ENCODE measurements at places on chromosomes 7 and 10.

DNA sequence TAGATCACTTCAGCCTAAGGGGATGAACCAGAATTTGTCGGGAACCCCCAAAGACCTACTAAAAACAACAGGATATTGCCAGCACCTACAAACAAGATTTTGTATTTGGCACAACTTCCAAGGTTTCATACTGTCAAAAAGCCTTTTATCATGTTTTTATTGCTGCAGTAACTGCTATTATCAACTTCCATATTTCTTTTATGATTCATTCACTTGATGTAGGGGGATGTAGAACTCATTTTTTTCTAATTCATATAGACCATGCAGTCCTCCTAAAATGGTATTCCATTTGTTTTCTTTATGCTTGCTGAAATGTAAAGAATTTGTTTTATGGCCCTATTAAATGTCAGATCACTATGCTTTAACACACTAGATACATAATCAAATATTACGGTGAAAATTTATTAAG, 30.0 kb upstream of the WNT16 start:
- DNase-seq, result no peak

DNA sequence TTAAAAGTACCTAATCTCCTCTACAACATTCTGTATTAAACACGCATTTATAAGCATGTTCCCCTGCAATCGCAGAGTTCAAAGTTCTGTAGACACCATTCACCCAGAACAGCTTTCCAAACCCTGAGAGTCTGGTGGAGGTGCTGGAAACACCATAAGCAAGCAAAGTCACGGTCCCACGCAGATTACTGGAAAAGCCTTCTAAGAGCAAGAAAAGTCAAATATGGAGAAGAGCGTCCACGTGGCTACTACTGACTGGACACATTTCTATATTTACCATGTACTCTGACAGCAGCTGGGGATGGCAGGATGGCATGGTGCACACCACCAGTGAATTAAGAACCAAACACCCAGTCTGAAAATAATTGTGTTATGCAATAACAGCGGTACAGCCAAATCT, 97.7 kb downstream of the PARD3 start:
- no peak for DNase-seq

DNA sequence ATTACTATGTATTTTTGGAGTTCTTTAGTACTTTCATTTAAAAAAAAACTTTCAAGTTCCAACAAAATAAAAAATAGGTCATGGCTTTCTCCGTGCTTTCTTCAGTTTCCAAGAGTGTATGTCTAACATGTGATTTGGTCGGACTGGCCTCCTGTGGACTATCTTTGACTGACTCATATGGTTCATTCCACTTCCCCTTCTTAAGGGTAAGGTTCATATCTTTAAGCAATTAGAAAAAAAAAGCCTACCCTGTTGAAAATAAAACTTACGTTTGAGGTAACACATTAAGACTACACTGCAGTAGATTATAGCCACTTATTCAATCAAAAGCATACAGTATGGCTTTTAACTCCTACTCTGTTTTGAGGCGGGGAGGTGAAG, 112.8 kb upstream of the AHR start:
- no peak for DNase-seq

DNA sequence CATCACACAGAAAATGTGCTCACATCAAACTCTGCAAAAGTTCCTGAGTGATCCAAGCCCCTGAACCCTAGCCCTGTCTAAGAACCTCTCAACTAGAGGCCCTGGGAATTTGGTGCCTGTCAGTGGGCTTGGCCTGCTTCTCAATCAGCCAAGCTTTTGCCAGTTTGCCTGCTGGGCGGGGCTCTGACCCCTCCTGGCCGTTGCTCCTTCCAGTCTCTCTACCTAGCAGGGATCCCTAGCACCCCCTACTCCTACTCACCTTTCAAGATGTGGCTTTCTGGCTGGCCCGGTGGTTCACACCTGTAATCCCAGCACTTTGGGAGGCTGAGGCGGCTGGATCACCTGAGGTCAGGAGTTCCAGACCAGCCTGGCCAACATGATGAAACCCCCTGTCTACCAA, 2.1 kb downstream of the KLRG2 start:
- no peak for DNase-seq

DNA sequence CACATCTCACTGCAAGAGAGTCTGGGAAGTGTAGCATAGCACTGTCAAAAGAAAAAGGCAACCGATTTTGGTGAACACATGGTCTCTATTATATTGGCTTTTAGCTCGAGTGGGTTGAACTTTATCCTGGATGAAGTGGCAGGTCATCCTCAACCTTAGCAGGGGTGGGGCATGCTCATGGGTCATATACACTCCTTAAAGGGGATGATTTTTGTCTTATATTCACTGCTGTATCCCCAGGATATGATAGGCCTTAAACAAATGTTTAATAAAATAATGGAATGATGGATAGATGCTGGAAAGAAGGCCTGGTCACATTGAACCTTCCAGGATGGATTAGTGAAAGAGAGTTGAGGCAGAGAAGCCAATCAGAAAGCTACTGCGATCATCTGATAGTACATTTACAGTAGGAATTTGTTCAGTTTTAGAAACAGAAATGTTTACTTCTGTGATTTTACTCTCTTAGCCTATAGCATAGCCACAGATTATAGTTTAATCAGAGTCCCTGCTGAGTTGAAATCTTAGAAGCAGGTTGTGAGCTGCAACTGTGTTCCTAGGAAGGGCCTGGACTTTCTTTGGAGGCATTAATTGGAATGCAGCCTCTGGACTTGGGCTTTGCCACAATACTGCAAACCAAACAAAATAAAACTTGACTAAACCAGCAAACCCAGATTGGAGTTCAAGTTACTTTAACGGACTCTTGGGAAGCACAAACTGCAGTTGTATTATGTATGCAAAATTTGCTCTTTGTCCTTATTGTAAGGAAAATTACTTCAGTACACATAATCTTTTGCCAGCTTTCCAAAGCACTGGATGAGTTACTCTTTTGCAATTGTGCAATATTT, 138.3 kb downstream of the BMPER start:
- DNase-seq, result no peak

DNA sequence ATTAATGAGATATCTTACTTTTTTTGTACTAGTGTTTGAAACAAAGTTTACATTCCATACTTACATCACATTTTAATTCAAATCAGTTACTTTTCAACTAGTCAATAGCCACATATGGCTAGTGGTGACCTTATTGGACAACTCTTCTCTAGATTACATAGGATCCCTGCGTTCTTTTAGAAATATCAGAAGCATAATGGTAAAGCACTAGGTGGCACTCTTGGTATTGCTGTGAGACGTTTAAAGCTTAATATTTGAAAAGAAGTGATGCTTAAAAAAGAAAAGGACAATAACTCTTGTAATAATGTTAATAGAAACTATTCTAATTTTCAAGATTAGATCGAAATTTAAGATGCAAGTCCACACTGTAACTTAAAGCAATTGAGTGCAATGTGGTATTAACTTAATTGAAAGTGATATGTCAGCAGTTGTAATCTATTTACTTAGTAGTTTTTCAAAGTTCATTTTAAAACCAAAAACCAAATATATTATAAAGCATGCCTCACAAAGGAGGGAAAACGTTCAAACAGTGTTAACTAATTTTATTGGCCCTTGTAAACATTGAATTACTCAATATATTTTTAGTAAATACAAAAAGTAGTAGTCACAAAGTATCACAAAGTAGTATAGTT, 339.1 kb downstream of the ATRNL1 start:
- DNase-seq, result no peak

GRCh38 chr7:21943436-21943835, 2.3 kb downstream of the CDCA7L start:
- DNase-seq, result no peak

- DNase-seq, result no peak
Observed at GRCh38 chr7:85829817-85830432, 643.1 kb upstream of the SEMA3D start.

DNA sequence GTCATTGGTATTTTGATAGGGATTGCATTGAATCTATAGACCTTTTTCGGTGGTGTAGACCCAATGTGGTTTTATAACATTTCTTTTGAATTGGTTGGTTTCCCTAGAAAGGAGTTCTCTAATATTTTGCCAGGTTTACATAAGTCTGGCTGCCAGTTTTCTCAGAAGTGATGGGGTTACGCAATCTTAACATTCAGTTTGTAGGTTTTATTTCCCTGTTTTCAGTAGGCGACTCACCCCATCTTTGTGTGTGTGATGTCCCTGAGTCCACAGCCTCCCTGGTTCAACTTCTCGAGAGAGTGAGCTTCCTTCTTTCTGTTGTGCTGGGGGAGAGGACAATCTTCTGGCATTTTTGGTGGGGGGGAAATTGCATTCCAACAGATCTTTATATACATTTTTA, 9.6 kb upstream of the KIF5B start:
- DNase-seq, result no peak

- no peak for DNase-seq
Observed at GRCh38 chr10:101489355-101489754, 98.7 kb downstream of the POLL start.

GRCh38 chr7:148561099-148561498, 29.5 kb upstream of the C7orf33 start:
- no peak for DNase-seq

- no peak for DNase-seq
Observed at GRCh38 chr7:71601851-71602250, 469.9 kb downstream of the GALNT17 start.

GRCh38 chr10:5649746-5650145, 16.6 kb downstream of the ASB13 start:
- DNase-seq, result no peak

DNA sequence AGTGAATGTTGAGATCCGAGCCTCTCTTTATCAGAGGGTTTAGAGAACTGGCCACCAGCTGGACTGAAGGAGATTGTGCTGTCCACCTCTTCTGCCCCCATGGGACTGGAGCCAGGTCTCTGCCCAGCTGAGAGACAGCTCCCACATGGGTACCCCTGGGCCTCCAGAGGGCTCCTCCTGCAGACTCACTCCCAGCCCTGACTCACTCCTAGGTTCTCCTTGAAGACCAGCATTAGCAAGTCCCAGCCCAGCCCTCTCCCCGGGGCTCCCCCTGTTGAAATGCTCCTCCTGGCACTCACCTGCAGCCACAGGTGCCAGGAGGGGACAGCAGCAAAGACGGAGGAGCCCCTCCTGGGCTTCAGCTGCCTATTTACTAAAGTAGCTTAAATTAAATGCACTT, 126.9 kb downstream of the CXCL12 start:
- DNase-seq, result no peak

DNA sequence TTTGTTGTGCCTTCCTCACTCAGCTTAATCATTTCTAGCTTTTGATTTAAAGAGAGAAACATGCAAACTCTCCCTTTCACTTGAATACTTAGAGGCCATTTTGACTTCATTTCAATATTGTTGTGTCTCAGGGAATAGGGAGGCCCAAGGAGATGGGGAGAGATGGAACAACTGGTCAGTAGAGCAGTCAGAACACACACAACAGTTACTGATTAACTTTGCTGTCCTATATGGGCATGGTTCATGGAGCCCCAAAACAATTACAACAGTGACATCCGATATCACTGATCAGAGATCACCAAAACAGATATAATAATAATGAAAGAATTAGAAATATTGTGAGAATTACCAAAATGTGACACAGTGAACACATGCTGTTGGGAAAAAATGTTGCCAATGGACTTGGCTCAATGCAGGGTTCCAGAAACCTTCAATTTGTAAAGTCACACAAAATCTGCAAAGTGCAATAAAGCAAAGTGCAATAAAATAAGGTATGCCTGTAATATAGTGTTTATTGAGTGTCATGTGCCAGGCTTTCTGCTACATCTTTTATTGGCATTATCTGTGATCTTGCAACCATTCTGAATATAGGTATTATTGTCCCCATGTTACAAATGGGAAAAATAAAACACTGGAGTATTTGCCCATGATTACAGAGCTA, 38.2 kb downstream of the CCDC71L start:
- DNase-seq, result no peak

DNA sequence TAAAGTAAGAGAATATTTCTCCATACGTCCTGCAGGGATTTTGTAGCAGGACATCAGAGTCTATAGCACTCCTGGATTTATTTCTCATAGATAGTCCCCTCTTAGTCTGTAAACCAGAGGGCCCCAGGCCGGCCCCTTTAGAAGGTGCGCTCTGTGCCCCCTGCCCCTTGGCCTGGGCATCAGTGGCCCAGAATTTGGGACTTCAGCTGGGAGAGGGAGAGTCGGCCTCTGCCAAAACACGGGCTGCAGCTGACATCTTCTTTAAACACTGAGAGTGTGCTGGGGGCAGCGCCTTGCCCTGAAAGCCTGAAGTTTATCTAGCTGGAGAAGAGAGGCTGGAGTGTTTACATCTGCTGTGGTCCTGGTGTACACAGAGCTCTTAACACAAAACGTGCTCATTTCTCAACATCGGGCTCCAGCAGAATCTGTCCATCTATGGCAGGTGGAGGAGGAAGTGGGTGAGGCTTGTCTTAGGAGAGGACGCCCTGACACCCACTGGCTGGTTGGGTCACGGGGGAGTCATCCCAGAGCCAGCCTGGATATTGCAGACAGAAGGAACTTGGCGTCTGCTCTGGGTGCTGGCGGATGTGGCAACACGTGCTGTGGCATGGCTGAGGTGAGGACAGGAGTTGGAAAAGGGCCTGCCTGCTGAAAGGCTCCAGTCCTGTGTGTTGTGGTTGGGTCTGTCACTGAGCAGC, 5.0 kb upstream of the TACR2 start:
- DNase-seq, result peak; percentile 67

DNA sequence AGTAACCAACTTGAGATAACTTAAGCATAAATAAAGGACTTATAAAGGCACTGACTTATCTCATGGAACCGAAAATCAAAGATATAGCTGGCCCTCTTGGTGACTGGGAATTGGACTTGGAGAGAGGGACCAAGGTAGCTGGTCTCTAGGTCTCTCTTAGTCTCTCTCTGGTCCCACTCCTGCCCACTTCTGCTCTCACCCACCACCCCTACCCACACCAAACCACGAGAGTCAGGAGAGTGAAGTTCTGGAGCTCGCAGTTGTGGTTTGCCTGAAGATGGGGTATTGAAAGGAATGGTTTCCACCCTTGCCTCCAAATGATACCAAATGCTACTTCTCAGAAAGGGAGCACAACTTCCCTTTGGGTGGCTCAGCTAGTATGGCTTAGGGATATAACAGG, 216.3 kb downstream of the LRMDA start:
- DNase-seq, result no peak

GRCh38 chr10:80528185-80528700, 9.5 kb upstream of the SH2D4B start:
- DNase-seq, result no peak

GRCh38 chr7:69770613-69771012, 172.3 kb downstream of the AUTS2 start:
- DNase-seq, result no peak

DNA sequence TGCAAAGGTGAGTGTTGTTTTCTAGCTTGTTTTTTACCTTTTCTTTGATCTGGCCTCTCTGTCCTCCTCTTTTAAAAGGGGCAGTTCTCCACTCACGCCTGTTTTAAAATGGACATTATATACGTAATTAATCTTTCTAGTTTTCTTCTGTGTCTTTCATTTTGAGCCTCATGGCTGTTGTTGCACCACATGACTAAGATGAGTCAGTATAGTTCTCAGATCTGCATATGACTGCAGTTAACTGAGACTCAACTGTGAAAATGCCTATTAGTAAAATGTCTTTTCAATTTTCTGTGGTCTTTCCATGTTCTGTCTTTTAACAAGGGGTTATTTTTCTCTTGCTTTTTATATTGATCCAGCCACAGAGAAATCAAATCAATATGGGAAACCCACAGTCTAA, 296.1 kb downstream of the CDK14 start:
- DNase-seq, result no peak

- no peak for DNase-seq
Observed at GRCh38 chr7:43729924-43730248, 563 bp upstream of the COA1 start.
